Activated T-cell treated with anti-CD3 and anti-CD28 coated beads, Interleukin-2, amount 50 U/mL, for 4 hours (primary cell): ENCODE measurements at places on chromosomes 13 and 19.
A peak's percentile ranks its signal among the peaks of the same experiment; 100 is the strongest.

- DNase-seq = no peak
Observed at GRCh38 chr19:41935760-41936415, 7.6 kb upstream of the ERFL start.

DNA sequence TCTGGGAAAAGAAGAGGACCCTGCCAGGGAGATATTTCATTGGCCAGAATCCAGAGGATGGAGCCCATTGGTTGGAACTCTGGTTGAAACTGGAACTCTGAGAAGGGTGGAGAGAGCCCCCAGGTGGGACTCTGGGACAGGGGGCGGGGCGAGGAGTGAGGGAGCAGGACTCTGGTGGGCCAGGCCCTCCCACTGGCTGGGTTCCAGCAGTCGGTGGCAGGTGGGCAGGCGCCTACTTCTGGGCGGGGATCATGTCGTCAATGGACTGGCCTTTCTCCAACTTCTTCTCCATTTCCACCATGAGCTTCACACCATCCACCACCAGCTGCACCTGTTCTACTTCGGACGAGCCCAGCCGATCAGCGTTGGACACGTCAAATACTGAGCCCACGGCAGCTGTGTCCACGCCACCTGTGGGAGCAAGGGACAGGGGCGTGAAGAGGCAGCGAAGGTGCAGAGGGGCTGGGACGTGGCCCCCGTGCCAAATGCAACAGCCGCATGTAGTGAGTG, 16.1 kb downstream of the CKM start:
- DNase-seq = no peak

DNA sequence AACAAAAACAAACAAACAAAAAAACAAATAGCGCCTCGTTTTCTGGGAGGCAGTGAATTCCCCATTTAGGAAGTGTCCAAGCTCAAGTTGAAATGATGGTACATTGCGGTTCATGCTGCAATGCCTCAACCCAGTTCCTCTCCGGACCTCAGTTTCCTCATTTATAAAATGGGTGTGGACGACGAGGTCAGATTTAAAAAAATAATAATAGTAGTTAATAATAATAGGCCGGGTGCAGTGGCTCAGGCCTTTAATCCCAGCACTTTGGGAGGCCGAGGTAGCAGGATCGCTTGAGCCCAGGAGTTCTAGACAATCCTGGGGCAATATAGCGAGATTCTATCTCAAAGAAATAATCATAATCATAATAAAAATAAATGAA, 15.5 kb upstream of the ERCC1 start:
- no peak for DNase-seq

GRCh38 chr19:30666301-30666803, 294.2 kb downstream of the ZNF536 start:
- peak; percentile 34 for DNase-seq

DNA sequence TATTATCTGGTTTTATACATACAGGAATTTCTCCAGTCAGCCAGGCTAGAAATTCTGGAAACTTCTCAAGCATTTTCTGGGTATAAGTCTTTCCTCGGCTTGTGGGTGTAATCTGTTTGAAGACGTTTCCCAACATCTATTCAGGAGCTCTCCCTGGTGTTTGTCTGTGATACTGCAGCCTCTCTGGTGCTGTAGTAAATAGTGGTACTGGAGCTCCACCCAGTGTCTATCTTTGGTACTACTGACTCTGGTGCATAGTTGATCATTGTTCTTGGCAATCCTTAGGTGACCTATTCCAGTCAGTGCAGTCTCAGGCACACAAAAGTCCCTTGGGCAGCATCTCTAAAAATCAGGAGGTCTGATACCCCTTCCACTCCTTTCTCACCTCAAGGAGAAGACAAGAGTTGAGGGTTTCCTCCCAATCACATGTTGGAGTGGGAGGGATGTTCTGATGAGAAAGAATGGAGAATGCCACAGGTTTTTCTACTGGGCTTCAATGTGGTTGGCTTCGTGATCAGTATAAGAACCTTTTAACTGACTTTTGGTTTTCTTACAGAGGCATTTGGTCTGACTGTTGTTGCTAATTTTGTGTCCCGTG, 115.5 kb downstream of the CYSLTR2 start:
- peak; percentile 76 for DNase-seq

- no peak for DNase-seq
Observed at GRCh38 chr13:58202099-58202498, 570.6 kb downstream of the PCDH17 start.
